NCI-H1436 treated with DMSO at 0.1 percent for 48 hours (cell line): ENCODE measurements at places on chromosomes 7 and 10.

- DNase-seq = no peak
These were observed 54.3 kb upstream of the NPY start for GRCh38 chr7:24229481-24230226.

- DNase-seq = no peak
These were observed 25.7 kb downstream of the SNX8 start for GRCh38 chr7:2288503-2288902.

DNA sequence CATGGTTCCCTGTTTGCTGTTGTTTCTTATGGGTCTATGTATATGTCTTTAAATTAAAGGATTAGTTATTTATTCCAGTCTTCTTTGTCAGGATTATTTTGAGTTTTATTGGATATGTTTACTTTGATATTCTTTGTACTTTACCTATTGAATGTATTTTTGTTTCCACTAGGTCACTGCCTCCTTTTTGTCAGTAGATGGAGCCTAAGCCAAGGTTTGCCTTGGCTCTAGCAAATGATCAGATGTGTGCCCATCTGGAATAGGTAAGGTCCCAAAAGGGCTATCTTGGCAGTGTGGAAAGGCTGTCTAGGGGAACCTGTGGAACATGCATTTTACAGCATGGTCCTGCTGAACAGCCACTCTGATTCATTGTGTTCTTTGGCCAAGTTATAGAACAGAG, 337.3 kb upstream of the GHITM start:
- no peak for DNase-seq

DNA sequence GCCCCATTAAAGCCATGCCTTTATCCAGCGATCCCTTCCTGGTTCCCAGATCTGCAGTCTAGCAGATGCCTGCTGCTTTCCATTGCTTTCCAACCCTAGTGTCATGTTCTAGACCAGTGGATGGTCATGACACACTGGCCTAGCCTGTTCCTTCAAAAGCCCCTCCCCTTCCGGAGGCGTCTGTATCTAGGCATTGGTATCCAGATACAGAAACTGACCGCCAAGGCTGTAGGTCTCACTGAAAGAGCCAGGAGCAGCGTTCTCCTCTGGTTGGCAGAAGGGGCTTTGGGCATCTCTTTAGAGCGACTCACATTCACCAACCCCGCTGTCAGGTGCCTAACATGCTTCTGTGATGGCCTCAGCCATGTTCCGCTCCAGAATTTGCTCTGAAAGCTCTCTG, 22.6 kb downstream of the JCAD start:
- DNase-seq = no peak

GRCh38 chr7:155258226-155258560, 39.5 kb upstream of the INSIG1 start:
- DNase-seq = no peak

- no peak for DNase-seq
These were observed 683.8 kb upstream of the ANKRD30A start for GRCh38 chr10:36441557-36441956.
